ENCODE measurements at places on chromosomes 7 and 10.

DNA sequence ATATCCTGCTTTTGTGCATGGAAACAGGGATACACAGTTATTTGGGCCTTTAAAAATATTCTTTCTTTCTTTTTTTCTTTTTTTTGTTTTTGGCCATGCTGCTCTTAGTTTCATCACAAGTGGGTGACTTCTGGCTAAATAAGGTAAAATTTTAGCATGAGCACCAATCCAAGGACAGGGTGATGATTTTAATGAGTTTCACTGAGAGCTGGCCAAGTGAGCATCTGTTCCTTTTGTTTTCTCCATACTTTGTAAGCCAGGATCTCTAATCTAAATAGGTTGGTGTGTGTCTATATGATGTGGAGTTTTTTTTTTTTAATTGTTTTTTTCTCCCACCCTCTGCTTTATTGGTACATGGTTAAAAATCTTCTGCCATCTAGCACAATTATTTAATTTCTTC lies 106.8 kb downstream of the POLL start:
- no peak for DNase-seq

GRCh38 chr10:102678068-102678400 lies 33.8 kb downstream of the TRIM8 start:
- DNase-seq = peak; percentile 67

- no peak for DNase-seq
These were observed 410.5 kb upstream of the C7orf33 start for GRCh38 chr7:148180075-148180474.

- no peak for DNase-seq
These were observed 868 bp downstream of the RFC2 start for GRCh38 chr7:74253331-74253730.

DNA sequence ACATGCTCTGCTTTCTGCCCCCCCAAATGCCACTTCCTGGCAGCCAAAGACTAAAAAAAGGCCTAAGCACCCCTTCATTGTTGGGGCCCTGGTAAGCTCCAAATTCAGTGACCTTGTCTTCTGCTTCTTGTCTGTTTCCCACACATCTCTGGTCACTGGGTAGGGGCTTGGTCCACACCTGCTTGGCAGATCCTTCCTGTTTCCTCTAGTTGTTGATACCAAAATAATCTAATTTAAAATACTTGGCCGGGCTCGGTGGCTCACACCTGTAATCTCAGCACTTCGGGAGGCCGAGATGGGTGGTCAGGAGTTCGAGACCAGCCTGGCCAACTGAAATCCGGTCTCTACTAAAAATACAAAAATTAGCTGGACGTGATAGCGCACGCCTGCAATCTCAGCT lies 130.6 kb downstream of the CAMK1D start:
- DNase-seq = no peak

DNA sequence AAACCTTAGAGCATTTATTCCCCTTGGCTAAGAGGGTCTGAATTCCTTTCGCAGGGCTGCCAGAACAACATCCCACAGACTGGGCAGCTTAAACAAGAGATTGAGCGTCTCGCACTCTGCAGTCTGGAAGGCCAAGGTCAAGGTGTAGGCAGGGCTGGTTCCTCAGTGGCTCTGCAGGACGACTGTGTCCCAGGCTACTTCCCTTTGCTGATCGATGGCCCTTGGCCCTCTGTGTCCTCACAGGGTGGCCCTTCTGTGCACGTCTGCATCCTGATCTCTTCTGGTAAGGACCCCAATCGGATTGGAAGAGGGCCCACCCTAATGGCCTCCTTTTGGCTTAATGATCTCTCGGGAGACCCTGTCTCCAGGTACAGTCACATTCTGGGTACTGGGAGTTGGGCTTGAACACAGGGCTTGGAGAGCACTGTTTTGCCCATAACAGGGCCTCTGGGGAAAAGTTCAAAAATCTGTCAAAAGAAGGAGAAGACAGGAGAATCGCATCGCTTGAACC lies 35.1 kb upstream of the DNAJB6 start:
- DNase-seq = no peak

DNA sequence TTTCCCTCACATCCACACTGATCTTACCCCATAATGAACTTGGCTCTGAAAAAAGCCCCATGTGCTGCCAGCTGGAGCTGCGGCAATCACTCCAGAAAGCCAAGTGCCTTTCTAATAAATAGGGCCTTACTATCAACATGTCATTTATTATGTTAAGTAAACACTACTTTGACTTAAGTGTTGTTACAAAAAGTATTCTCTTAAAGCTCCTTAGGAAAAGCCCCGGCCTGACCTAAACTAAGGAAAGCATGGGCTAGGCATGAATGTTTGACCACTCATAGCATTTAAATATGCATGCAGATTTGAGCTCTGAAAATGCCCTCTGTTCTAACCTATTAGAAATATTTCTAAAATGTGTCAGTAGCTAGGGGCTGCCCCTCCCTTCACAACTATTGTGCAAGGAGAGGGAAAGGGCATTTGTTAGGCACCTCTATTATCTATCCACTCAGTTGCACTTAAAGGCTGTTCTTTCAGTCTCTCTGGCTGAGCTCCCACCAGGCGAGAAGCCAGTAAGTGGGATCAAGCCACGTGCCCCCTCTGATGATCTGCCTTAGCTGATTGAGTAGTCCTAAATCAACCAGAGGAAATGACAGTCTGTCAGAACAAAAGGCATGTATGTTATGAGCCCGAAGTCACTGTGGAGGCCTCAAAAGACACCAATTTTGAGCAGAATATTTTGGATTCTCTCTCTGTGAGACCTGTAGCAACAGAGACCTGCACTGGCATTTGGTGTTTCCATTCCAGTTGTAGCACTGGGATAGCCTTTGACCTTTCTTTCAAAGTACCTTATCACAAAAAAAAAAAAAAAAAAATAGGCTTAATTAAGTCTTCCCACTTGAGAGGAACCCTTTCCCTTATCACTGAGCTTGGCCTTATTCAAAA lies 77.1 kb downstream of the ITGB8 start:
- DNase-seq = no peak

DNA sequence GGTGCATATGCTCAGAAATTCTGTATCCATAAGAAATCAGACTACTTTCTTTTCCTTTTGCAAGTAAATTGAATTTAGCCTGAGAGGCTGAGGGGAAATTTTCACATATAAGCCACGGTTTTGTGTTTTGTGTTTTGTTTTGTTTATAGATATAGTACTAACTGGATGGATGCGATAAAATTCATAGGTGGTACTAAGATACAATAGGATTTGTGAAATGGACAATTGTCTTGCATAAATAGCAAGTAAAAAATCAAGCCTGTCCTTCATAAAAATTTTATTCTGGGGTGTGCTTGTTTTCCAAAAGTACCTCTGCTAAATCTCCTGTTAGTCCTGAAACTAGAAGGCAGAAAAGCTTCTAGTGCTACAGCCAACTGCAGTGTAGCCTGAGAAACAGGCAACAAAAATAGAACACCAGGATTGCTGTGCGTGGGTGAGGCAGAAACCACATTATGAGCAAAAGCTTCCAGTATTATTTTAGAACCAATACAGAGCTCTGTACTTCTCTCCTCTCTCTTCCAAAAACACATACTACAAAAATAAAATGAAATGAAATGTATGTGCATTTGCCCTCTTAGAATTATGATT lies 634 bp upstream of the HDAC9 start:
- DNase-seq = peak; percentile 25

- no peak for DNase-seq
These were observed 11.9 kb upstream of the PLEKHA1 start for GRCh38 chr10:122362621-122363020.

- no peak for DNase-seq
These were observed 1.3 kb upstream of the UNC5B start for GRCh38 chr10:71211053-71211452.

DNA sequence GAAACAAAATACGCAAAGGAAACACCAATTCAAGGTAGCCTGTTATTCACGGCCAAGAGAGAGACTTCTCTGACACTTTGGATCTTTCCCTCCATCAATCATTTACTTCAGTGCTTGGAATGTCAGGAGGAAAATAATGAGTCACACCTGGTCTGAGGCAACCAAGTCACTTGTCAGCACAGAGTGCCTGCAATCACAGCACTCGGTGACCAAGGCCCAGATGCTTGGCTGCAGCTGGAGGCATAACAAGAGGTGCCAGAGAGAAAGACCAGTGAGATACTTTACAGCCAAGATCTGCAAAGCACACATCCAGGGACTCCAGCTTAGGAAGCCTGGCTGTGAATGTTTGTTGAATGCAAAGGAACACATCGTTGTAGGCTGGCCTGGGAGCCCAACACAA lies 33.9 kb downstream of the ASB13 start:
- no peak for DNase-seq

DNA sequence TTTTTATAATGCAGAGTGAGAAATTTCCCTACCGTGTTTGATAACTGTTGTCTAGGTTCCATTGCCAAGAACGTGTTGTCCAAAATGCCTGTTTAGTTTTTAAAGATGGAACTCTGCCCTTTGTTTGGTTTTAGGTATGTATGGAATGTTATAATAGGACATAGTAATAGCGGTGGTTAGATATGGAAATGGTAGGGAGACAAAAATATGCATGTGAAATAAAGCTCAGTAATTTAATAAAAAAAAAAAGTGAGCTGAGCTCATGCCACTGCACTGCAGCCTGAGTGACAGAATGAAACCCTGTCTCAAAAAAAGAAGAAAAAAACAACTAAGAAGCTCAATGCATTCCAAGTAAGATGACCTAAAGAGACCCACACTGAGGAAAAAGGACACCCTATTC lies 72.9 kb downstream of the ZNF783 start:
- no peak for DNase-seq

- peak; percentile 79 for DNase-seq
These were observed 15.2 kb downstream of the PALD1 start for GRCh38 chr10:70493660-70494234.

GRCh38 chr10:95604630-95605029 lies 43.5 kb upstream of the SORBS1 start:
- DNase-seq = no peak

- no peak for DNase-seq
These were observed 415.1 kb downstream of the GFRA1 start for GRCh38 chr10:115857856-115858255.

- DNase-seq = no peak
These were observed 52.5 kb downstream of the CDHR3 start for GRCh38 chr7:106015381-106016218.

GRCh38 chr10:13416760-13417159 lies 68.7 kb upstream of the SEPHS1 start:
- no peak for DNase-seq

DNA sequence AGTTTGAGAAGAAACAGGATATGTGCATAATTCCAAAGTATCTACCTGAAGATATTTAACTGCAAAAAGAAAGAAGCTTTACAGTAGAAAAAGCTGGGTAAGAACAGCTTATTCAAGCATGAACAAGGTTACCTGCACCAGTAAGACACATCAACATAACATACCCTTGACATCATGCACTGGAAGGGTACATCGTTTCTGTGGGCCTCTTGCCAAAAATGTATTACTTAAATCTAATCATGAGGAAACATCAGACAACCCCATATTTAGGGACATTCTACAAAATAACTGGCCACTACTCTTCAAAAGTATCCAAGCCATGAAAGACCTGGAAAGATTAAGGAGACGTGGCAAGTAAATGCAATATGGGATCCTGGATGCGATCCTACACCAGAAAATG lies 18.9 kb downstream of the TPK1 start:
- no peak for DNase-seq

DNA sequence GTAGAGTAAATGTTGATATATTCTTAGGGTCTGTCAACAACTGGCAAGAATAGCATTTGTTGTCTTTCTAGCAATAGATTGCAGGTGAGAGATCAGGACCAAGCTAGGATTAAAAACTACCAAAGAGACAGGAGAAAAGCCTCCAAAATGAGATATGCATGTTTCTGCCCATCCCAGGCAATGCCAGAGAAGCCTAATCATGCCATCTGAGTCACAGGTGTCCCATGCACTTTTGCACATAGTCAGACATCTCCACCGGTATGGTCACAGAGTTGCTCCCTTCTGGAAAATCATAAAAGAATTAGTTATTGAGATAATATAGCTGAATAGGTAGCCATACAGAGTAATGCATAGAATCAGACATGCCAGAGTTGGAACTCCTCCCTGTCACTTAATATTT lies 50.6 kb downstream of the PDK4 start:
- no peak for DNase-seq

GRCh38 chr7:21953781-21954180 lies 8.1 kb upstream of the CDCA7L start:
- DNase-seq = no peak

DNA sequence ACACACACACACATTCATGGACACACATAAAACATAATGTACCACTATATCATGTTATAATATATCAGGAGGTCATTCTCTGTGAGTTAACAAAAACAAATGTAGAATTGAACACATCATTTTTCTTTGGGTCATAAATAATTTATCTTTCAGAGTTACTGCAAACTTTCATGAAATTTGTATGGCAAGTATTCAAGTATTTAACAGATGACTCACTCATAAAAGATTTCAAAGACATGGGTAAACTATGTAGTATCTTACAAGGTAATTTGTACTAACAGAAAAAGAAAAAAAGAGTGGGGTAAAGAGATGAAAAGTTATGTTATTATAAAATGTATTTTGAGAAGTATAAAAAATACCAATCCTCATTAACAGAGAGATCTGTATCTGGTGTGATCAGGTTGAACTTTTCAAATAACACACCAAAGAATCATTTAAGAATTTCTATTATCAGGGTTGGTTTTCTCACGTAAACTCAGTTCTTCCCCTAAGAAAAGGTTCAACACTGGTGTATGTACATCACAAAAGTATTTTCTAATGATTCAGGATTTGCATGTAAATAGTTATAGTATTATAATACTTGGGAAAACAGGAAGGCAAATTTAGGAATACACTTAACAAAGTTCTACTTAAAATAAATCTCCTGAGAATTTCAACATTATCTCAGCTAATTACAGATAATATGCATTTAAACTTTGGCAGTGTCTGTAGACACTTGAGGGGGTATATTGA lies 933.1 kb upstream of the LRRN3 start:
- DNase-seq = no peak

- no peak for DNase-seq
These were observed 9.4 kb upstream of the GET4 start for GRCh38 chr7:867001-867405.

- DNase-seq = no peak
These were observed 366.9 kb upstream of the NUPR2 start for GRCh38 chr7:56483153-56483552.

Data from NCI-H146 (cell line).